ENCODE measurements at places on chromosomes 5 and 9. TPM values are rescaled to one million over a fixed set of nuclear protein-coding genes. Genes with fewer than 3 reads are reported as not detected.

PFN3 gene
- total RNA-seq = not detected

KIF12 gene
- not detected for total RNA-seq

NAIP gene
- 3.3 TPM for total RNA-seq

C9orf43 gene
- total RNA-seq = 0.34 TPM

TNFSF8 gene
- total RNA-seq = not detected

NDOR1 gene
- total RNA-seq = 2.1 TPM
